ENCODE measurements at places on chromosomes 16 and 17. TPM values are rescaled to one million over a fixed set of nuclear protein-coding genes. Genes with fewer than 3 reads are reported as not detected.

Gene PRAC1
- not detected for total RNA-seq

Gene KCNJ18
- not detected for total RNA-seq

Gene IKZF3
- not detected for total RNA-seq

Gene ACACA
- 42.7 TPM for total RNA-seq

Gene CCL17
- not detected for total RNA-seq

Gene CNTNAP1
- 16.4 TPM for total RNA-seq

Gene KRTAP4-9
- total RNA-seq, result not detected

Gene KCNH6
- not detected for total RNA-seq

Gene TMEM114
- not detected for total RNA-seq

Gene ADGRG1
- total RNA-seq, result 1.8 TPM

Gene TMEM220
- total RNA-seq, result 2.9 TPM
